Esophagus squamous epithelium (tissue), 5 donors: ENCODE measurements at places on chromosomes 16 and 17.

- no peak for DNase-seq
Observed at GRCh38 chr17:44926821-44927525, 11.7 kb upstream of the GFAP start.

GRCh38 chr17:56313201-56313600 is 159.9 kb downstream of the ANKFN1 start:
- DNase-seq: no peak

DNA sequence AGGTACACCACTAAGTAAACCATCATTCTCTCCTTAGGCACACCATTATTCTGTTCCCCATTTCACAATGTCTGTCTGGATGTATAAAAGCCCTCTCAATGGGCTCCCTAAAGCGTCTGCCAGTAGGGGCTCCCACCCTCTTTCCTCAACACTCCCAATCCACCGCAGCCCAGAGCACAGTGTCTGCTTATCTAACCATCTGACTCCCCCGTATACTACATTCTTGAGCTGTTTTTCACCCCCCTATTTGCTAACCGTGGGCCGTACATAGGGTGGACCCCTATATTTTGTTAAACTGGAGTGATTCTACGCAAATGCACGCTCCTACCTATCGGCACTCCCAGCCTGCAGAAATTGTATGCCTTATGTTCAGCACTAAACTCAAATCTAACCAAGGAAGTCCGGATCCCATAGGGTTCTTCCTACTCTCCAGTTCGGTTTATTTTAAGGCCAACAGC is 685 bp upstream of the PSMD3 start:
- no peak for DNase-seq

- DNase-seq: no peak
Observed at GRCh38 chr17:3888343-3889171, 4.3 kb downstream of the CAMKK1 start.

GRCh38 chr16:5207001-5207523 is 109.5 kb upstream of the EEF2KMT start:
- no peak for DNase-seq

DNA sequence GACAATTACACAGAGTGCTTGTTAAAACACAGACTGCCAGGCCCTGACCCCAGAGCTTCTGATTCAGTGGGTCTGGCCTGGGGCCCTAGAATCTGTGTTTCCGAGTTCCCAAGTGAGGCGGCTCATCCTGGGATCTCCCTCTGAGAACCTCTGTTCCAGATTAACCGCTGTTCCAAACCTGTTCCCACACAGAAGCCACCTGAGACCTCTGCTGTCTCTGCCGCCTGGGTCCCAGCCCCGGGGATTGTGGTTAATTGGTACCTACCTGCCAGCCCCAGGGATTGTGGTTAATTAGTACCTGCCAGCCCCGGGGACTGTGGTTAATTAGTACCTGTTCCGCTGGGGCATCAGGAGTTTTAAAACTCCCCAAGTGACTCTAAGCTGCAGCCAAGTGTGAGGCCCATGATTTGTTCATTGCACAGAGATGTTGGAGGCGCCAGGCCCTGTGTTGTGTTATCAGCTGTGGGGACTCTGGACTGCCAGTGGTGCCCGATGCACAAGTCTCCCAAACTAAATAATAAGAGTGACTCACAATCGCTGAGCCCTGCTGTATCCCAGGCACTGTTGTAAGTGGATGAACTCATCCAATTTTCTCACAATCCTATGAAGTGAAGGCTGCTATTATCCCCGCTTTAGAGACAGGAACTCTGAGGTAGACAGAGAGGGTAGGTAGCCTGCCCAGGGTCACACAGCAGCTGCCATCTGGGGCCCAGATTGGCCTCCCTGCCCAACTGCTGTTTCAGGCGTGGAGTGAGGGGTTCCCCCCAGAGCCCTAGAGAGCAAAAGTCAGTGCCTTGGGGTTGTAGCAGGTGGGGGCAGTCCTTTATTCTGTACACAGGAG is 219.7 kb downstream of the IRF8 start:
- DNase-seq: no peak

- DNase-seq: no peak
Observed at GRCh38 chr17:57260325-57261083, 4.2 kb downstream of the MSI2 start.

GRCh38 chr17:17873450-17873991 is 36.7 kb upstream of the SREBF1 start:
- DNase-seq: no peak

GRCh38 chr17:33175562-33175961 is 117.5 kb downstream of the ASIC2 start:
- no peak for DNase-seq

DNA sequence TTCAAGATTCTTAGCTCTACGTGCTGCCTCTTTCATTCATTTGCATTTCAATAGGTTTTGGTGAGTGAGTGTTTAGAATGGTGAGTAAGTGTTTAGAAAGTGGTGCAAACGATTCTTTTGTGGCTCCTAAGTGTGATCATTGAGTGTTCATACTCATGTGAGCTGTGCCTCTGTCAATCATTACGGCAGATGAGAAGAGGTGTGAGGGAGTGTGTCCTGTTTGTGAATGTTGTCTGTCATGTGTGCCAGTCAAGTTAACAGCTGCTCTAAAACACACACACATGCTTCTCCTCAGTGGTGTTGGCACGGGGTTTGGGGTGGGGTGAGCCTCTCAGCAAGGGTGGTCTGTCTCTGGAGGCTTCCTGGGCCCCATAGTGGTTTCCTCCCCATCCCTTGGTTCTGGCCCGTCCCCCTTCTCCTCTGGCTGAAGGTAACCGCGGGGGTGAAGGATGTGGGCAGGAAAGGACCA is 11.4 kb downstream of the MYL4 start:
- no peak for DNase-seq

GRCh38 chr17:17455173-17455572 is 21.6 kb upstream of the MED9 start:
- DNase-seq: no peak

- no peak for DNase-seq
Observed at GRCh38 chr17:71117466-71117865, 948.1 kb downstream of the KCNJ2 start.

- DNase-seq: no peak
Observed at GRCh38 chr17:34656801-34657200, 77.4 kb downstream of the TMEM132E start.

GRCh38 chr17:49692751-49693150 is 14.9 kb upstream of the SPOP start:
- no peak for DNase-seq

DNA sequence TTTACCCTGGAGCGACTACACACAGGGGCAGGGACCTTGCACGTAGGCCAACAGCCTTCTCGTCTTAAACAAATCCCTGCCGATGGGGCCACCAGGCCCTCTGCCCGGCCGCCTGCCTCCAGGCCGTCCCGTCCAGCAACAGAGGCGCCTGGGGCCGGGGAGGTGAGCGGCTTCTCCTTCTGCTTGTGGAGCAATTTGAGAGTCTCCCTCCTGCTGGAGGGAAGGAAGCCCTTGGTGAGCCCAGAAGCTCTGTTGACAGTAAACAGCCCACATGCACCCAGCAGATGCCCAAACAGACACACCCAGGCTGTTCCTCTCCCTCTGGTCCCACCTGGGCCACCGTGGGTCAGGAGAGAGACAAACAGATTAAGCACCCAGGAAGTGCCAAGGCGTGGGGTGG is 8.1 kb downstream of the SLC43A2 start:
- no peak for DNase-seq

DNA sequence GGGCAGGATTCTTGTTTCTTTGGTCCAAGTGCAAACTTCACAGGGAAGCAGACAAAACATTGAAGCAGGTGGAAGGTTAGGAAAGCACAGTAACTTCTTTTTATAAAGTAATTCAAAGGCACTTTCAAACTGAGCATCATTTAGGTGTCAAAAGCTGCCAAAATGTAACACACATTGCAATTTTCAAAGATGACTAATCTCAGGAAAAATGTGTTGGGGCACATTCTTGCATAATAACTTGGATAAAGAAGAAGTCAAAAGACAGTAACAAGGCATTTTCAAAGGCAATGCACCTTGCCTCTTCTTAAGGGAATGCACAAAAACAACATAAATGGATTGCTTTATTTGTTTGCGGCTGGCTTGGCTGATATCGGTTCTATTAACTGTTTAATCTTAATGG is 3.6 kb downstream of the KCNJ2 start:
- no peak for DNase-seq

- no peak for DNase-seq
Observed at GRCh38 chr17:79792984-79793923, 3.6 kb downstream of the CBX8 start.

- no peak for DNase-seq
Observed at GRCh38 chr16:89573826-89574680, 1.5 kb upstream of the CPNE7 start.

DNA sequence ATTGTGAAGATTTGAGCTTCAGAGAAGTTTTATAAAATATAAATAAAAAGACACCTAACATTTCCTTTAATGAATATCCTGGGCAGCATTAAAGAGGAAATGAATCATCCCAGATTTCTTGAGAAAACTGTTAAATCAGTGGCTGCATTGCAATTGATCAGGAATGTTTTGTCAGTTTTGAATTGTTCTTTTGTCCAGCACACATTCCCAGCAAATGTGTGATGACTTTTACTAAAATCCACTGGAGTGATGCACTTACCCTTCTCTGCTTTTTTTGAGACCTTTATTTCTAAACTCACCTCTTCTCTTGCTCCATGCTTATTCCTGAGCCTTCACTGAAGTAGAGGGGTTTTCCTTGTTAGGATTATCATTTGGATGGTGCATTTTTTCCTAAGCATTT is 1307.2 kb downstream of the CDH8 start:
- no peak for DNase-seq

DNA sequence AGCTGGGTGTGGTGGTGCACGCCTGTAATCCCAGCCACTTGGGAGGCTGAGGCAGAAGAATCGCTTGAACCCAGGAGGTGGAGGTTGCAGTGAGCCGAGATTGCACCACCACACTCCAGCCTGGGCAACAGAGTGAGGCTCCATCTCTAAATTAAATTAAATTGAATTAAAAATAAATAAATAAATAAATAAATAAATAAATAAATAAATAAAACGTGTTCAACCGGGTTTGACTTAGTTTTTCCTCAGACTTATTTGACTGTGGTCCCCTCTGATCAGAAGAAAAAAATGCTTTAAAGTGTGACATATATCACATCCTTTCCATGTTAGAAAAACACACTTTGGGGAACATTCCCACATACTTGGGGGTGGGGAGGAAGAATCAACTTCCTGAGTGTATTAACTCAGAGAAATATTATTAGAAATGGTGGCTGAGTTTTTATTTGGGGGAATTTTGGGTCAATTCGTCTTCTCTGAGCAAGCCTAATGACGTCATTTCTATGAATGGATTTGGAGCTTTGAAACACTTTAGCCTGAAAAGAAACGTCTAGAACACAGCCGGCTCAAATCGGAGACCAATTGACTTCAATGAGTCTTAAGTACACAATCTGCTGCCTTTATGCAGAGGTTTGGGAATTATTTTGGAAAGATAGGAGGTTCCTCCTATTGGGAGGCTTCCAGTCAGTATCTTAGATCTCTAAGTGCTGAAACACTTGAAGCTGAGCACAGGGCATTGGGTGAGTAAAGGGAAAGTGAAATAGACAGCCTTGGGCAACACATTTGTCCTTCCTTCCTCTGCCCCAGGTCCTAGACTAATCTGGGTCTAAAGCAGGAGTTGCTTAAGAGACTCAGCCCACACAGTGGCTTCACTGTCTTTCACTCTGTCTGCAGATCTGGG is 132.6 kb downstream of the PITPNC1 start:
- DNase-seq: no peak

GRCh38 chr17:57406981-57407286 is 150.6 kb downstream of the MSI2 start:
- DNase-seq: no peak

DNA sequence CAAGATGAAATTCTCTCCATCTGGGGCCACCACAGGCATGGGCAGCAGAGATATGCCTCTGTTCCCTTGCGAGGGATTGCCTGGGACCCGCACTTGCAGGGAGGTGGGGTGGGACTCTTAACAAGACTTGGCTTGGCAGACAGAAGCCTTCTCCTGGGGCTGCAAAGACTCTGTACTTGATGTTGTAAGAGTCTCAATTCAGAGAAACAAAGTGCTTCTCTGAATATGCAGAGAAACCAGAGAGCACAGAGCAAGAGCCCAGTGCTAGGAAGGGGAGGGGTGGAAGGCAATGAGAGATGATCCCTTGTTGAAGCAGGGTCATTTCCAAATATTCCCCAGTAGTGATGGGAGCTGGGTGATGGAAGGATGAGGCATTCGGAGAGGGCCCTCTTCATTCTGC is 2.2 kb downstream of the MMP28 start:
- no peak for DNase-seq

DNA sequence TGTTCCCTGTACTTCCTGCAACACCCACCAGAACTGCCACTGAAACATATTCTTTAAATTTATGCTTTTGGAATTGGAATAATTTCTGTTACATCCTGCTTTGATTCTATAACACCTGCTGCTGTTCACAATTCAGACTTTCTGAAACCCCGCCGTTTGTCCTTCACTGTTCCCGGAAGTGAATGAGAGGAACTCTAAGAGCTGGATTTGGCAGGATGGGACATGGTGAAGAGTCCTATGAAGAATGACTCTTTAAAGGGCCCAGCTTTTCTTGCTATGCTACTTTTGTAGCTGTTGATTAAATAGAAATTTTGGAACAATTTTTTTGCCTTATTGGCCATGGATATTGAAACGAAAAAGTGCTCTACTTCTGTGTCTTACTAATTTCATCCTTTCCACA is 8.9 kb downstream of the AP2B1 start:
- DNase-seq: no peak

GRCh38 chr16:66418165-66418962 is 8.7 kb upstream of the BEAN1 start:
- DNase-seq: no peak

- no peak for DNase-seq
Observed at GRCh38 chr17:46782250-46782953, 36.1 kb downstream of the WNT3 start.

- no peak for DNase-seq
Observed at GRCh38 chr16:71354156-71354555, 4.4 kb upstream of the CALB2 start.

GRCh38 chr16:35255186-35255803 is 1795.9 kb downstream of the TP53TG3F start:
- DNase-seq: no peak

DNA sequence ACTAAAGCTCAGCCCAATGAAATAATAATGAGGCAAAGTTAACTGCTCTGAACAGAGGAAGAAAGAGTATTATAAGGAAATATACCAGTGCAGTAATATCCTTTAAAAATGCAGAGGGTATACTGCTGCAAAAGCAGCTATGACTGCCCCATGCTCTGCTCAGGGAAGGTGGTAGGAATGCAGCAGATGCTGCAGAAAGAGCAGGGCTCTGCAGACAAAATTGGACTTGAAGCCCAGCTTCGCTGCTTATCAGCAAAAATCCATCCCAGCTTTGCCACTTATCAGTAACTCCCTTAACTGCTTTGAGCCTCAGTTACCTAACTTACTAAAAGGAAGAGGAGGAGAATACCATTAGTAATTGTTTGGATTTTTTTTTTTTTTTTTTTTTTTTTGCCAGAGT is 533.8 kb upstream of the CDH5 start:
- no peak for DNase-seq

GRCh38 chr17:32007463-32008298 is 498 bp downstream of the LRRC37B start:
- no peak for DNase-seq

GRCh38 chr17:3049705-3050295 is 13.6 kb downstream of the OR1D5 start:
- DNase-seq: no peak
